ENCODE measurements at places on chromosomes 4 and X. TPM values are rescaled to one million over a fixed set of nuclear protein-coding genes. Genes with fewer than 3 reads are reported as not detected.

The PRR32 gene
- total RNA-seq = not detected

- no peak for DNase-seq
Observed at GRCh38 chrX:57821703-57822387, 88.4 kb downstream of the ZXDA start.

DNA sequence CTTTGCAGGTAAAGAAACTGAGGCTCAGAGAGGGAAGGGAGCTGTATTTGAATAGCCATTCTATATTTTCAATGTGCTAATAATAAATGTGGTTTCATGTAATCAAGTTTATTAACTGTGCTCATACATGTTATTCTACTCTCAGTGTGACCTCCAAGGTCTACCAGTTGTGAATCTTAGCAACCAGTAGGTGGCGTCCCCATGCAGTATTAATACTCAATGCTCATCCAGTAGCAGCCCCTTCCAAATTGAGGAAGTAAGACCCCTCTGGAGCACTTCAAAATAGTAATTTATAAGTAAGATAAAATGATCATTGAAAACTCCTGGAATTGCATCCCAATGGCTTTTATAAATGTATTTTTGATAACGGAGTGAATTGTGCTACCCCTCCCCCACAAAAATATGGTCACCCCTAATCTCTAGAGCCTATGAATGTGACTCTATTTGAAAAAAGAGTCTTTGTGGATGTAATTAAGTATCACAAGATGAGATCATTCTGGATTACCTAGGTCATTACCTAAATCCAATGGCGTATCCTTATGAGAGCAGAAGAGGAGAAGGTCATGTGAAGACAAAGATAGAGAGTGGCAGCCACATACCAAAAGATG, 20.4 kb upstream of the SEPSECS start:
- DNase-seq = peak; percentile 65

GRCh38 chrX:6813836-6814370, 279.0 kb upstream of the VCX3A start:
- no peak for DNase-seq

The ZIC3 gene
- total RNA-seq = not detected

- no peak for DNase-seq
Observed at GRCh38 chrX:21698272-21698671, 40.1 kb upstream of the KLHL34 start.

DNA sequence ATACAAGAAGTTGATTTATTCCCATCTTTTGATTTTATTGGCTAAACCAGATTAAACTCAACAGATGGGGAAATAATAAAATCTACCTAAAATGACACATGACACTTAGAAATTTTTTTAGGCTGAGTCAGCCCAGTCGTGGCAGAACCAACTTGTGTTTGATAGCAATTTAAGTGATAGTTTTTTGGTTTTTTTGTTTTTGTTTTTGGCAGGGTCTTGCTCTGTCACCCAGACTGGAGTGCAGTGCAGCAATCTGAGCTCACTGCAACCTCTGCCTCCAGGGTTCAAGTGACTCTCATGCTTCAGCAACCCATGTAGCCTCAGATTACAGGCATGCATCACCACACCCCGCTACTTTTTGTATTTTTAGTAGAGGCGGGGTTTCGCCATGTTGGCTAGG, 370.3 kb upstream of the NOCT start:
- DNase-seq = no peak

All from mucosa of descending colon (tissue), 3 donors.